ENCODE measurements at places on chromosomes 5 and 9.

DNA sequence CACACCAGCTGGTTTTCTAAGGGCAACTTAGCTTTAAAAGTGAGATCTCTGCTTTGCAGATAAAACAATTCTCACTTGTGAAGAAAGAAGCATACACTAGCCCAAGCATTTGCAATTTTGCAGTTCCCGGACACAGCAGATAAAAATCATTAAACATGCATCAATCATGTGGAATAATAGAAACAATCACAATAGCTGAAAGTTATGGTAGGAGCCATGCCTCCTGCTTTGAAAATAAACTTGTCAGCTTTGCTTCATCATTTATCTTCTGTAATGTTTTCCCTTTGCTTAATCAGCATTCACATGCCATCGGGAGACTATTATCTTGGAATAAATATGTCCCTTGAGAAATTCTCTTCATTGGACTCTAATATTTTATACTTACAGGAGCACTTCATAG lies 60.3 kb upstream of the DAB2 start:
- no peak for DNase-seq

- no peak for DNase-seq
These were observed 277.8 kb downstream of the PRELID2 start for GRCh38 chr5:145557345-145557744.

DNA sequence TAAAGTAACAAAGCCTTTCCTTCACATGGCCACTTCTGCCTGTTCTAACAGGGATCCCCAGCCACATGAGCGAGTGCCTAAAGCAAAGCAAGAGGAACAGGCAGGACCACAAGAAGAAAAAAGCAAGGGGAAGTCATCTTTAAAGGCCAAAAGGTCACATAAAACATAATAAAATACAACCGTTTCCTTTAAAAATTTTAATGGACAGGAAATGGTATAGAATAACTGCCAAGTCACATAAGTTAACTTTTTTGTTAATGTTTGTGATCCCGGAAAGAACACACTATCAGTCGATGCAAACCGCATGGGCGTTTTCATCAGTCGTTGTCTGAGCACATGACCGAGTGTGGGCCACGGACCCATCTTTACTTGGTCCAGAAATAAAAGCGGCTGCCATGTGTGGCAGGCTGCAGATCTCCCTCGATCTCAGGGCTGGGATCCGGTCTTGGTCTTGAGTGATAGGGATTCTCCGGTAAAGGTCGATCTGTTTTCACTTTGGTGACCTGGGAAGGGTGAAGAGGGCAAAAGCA lies 15.6 kb downstream of the NDUFA8 start:
- no peak for DNase-seq

DNA sequence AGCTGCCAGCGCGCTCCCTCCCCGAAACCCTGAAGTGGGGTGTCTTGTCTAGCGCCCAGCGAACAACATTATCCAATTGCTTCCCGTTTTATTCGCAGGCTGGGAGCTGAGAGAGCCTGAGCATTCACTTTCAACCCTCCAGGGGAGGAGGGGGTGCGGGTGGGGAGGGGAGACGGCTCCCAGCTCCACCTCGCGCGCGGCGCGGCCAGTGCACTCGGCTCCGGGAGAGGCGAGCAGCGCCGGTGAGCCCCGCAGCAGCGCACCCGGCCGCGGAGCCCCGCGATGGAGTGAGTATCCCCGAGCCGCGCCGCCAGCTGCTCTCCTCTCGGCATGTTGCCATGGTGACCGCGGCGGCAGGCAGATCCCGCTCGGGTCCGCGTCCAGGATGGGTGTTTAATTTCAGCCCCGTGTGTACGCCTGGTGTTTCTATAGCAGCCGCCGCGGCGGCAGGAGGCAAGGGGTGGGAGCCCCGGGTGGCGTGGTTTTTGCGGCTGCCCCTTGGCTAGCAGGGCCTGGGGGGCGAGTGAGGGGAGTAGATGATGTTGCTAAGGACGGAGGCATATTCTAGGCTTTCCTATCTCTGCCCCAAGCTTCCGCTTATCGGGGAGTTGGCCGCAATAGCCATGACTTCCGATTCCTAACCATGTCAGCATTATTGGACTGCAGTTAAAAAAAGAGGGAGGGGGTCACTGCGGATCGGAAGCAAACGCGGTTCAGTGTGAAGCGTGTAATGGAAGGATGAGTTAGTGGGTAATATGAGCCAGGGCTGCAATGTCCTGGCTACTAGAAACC lies 139.2 kb upstream of the PALM2AKAP2 start:
- DNase-seq = peak; percentile 22

- DNase-seq = no peak
These were observed 5.6 kb downstream of the RMI1 start for GRCh38 chr9:83986195-83986594.

DNA sequence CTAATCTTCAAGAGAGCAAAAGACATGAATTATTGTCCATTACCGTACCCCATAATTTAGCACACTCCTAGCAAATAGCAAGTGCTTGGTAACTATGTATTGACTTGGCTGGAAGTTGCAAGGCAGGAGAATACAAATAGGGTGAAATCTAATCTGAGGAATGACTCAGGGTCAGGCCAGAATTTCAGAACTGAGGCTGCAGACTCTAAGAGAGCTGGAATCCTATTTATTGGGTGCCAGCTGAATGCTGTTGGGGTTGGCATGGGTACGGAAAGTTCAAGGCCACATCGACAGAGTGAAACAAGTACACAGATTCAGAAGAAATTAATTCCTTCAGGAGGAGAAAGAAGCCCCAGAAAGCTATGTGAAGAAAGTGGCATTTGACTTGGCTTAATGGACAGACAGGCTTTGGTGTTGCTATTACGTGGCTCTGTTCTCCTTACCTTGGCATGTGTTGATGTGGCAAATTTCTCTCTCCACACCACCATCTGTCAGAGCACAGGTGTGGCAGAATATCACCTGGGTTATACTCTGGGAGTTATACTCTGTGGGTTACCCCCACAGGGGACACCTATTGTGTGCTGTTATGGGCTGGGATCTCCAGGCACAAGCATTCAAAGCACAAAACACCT lies 20.9 kb upstream of the ASTN2 start:
- no peak for DNase-seq

GRCh38 chr9:120663380-120663779 lies 50.9 kb downstream of the MEGF9 start:
- no peak for DNase-seq

DNA sequence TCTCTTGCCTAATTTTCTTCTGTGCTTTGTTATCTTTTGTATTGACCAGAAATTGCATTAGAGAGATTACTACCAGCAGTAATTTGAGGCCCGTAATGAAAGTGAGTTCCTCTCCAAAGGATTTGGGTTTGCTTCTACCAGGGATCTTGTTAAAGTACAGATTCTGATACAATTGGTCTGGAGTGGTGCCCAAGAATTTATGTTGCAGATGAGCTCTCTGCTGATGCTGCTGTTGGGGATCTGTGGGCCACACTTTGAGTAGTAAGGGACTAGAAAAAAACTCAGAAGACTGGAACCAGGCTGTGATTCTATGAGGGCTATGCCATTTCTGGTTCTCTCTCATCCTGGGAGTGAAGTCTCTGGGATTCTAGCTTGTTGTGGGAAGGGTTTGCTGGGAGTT lies 192.2 kb downstream of the SEC61B start:
- DNase-seq = no peak

DNA sequence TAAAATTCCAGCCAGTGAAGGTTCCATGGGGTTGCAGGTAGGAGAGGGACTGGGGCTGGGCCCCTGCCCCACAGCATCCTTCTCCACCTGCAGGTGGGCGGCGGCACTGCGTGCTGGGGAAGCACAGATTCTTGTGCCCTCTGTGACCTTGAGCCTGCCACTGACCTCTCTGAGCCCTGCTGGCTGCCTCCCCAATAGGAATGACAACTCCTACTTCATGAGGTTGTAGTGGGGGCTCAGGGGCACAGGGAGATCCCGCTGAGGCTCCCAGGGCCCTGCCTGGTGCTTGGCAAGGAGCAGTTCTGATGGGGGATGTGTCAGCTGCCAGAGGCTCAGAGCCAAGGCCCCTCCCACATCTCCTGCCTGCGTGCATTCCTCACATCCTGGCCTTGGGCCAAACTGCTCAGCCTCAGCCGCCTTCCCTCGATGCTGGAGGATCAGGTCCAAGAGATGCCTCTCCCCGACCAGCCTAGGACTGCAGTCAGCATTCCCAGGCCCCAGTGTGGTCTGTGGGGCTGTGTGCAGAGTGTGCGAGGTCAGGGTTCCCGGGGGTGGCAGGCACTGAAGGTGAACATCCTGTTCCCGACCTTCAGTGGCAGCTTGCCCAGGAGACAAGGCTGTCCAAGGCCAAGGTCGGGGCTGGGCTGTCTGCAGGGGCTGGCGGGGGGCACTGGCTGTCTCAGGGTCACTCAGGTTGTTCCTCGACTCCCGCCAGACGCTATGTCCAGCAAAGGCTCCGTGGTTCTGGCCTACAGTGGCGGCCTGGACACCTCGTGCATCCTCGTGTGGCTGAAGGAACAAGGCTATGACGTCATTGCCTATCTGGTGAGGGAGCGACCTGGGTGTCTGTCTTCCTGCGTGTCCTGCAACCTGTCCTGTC lies 7.0 kb downstream of the ASS1 start:
- peak; percentile 95 for DNase-seq

DNA sequence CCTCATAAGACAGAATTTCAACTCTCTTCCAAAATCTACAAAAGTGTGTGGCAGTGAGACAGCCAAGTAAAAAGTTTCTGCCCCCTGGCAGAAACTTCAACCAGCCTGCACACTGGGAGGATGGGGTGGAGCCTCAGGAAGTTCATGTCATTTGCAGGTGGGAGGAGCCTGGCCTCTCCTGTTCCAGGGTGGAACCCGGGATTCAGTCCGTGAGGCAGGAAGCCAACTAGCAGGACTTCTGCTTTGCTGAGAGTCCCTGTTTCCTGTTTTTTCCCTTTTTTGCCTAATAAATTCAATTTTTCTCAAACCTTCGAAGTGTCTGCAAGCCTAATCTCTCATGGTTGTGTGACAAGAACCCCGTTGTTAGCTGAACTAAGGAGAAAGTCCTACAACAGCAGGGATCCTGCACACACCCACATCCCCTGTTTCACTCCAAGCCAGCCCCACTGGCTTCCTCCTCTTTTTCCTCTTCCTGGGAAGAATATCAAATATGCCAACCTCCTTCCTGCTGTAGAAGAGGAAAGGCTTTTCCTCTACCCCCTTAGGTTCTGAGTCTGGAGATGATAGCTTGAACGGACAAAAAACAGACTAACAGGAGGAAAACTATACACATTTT lies 69.3 kb downstream of the ALDH7A1 start:
- DNase-seq = peak; percentile 31

DNA sequence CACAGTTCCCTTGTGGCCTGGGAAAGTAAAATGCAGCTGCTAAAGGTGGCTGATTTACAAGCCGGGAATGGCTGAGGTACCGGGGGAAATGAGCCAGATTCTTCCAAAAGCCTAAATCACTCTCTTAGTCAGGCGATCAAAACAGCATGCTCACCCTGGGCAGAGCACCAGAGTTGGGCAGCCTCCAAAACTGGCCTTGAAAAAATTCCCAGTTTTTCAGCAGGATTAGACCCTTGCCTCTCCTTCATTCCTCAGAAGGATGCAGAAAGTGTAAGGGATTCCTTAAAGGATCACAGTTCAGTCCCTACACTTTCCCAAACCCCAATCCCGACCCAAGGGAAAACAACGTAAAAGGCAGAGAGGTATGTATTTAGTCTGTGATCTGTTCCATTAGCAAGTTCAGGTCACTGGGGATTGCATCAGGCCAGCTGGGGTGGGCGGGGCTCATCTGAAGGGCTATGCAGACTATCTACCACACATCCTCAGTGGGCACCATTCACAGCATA lies 16.9 kb downstream of the TMEM174 start:
- peak; percentile 72 for DNase-seq

- DNase-seq = peak; percentile 19
These were observed 5.5 kb upstream of the SET start for GRCh38 chr9:128683340-128684064.

- DNase-seq = no peak
These were observed 22.2 kb upstream of the MCCC2 start for GRCh38 chr5:71564895-71565294.

DNA sequence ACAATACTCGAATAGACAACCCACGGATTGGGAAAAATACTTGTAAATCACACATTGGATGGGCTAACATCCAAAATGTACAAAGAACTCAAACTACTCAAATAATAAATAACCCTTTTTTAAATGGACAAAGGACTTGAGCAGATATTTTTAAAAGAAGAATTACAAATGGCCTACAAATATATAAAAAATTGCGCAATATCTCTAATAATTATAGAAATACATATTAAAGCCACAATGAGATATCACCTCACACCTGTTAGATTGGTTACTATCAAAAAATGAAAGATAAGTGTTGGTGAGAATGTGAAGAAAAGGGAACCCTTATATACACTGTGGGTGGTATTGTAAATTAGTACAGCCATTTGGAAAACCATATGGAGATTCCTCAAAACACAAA lies 40.8 kb upstream of the ADAMTS19 start:
- DNase-seq = no peak

GRCh38 chr5:79225026-79225425 lies 10.9 kb upstream of the JMY start:
- DNase-seq = peak; percentile 82

- no peak for DNase-seq
These were observed 34.1 kb upstream of the TTC23L start for GRCh38 chr5:34804913-34805312.

DNA sequence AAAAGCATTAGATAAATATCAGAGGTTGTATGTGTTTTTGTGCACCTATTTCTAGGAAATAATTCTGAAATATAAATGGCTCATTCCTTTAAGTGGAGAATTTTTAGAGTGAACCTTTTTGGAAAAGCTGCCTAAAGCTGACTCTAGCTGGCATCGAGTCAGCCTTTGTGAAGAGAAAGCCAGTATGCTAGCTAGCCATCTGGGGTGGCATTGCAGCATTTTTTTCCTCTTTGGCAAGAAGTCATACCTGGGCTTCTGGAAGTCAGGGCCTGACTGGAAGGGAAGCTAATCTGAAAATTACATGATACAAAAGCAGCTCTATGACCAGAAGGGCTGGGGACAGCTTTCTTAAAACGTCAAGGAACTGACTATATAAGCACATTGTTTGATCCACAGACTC lies 19.7 kb downstream of the ANP32B start:
- DNase-seq = no peak

- peak; percentile 78 for DNase-seq
These were observed 79.2 kb upstream of the HSPA9 start for GRCh38 chr5:138654281-138654867.

GRCh38 chr5:69113851-69114250 lies 20.0 kb downstream of the SLC30A5 start:
- no peak for DNase-seq

Data from IMR-90 (cell line).